ENCODE measurements at places on chromosomes 2 and 18.

- DNase-seq: no peak
Observed at GRCh38 chr2:109604597-109604996, 9.2 kb downstream of the SEPTIN10 start.

DNA sequence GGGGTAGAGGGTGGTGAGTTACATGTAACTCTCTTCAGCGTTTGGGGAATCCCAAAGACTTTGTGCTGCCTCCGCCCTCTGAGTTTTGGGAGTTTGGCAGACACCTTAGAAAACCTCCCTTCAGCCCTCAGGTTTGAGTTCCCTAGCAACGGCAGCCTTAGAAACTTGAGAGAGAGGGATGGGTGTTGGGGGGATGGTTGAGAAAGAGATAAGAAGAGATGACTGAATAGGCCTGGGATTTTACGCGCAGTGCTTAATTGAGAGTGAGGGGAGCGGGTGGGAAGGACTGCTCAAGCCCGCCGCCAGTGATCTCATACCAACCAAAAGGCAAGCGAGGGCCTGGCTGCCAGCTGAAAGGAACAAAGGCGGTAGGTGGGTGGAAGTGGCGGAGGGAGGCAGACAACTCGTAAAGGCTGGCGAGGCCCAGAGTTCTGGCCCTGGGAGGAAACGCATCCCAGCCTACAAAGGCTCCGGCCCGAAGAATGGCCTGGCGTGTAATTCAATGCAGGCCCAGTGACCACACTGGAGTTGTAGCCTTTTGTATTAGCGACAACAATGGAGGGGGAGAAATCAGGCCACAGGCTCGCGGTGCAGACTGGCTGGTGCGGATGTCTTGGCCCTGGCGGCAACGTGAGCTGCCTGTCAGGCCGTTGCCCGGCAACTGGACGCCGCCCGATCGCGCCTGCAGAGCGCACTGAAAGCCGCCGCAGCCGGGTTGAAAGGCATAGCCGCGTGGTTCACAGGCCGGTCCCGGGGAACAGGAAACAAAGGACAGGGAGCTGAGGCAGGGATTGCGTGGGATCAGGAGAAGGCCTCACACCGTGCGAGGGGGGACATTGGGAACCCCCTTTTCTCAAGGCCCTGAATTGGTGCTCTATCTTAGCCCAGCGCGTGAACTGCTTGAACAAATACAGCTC is 39.9 kb upstream of the DARS1 start:
- DNase-seq: no peak

- DNase-seq: no peak
Observed at GRCh38 chr2:72032481-72033041, 115.1 kb downstream of the CYP26B1 start.

DNA sequence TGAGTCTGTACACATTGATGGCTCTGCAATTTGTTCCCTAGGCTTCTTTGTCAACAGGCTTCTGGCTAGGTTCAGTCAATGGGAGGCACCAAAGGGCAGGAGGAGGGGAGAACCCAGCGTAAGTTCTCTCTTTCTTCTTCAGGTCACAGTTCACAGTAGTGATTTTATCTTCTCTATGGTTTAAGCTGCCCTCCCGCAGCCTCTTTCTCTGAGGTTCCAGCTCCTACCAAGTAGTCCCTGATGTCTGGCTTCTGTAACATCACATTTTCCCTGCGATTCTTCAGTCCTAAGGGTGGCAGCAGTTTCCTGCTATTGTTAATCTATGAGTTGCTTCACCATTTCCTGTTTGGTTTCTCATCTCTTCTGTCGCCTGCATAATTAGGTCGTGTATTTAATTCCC is 107.4 kb downstream of the CPO start:
- no peak for DNase-seq

DNA sequence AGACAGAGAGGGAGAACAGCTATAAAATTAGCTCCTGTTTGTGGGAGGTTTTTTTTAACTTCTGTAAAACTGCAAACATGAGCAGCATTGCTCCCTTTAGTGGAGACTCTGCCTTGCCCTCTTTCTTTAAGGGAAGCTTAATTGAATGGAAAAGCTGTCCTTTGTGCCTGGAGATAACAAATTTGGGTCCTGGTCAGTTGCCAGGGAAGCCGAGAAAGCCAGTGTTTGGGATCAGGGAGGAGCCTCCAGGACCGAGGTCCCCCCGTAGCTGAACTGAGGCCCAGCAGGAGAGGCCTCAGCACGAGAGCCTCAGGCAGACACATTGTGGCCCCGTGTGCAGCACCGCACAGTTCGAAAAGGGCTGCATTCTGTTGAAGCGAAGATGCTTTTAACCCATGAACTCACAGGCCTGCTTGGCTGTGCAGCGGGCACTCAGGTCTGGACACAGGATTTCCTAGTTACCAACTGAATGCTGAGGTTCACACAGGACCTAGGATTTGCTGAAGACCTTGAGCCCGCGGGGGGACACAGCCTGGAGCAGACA is 369.7 kb downstream of the DCDC2C start:
- no peak for DNase-seq

DNA sequence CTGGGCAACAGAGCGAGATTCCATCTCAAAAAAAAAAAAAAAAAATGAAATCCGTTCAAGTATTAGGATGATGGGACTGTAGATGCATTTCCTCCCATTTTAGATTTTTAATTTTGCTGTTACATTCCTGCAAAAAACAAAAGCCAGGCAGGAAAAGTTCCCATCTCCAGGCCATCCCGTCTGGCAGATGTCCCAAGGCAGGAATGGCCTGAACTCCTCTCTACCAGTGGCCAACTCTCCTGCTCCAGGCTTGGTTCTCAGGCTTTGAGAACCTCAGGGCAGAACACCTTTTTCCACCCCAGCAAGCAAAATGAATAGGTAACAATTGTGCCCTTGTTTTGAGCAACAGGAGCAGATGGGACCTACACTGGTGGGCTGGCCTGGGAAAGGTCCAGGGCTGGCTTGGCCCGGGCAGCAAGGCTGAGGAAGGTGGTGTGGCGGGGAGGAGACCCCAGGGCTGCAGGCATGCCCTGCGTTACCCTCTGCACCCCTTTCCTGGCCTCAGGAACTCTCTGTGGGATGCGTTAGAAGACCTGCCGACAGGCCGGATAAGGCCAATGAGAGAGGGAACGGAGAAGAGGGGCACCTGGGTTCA is 86.0 kb downstream of the FAM210A start:
- no peak for DNase-seq

GRCh38 chr2:135817951-135818350 is 19.0 kb downstream of the LCT start:
- no peak for DNase-seq

GRCh38 chr2:138670734-138671133 is 109.5 kb downstream of the NXPH2 start:
- no peak for DNase-seq

GRCh38 chr2:161980976-161981375 is 93.0 kb downstream of the DPP4 start:
- DNase-seq: no peak

DNA sequence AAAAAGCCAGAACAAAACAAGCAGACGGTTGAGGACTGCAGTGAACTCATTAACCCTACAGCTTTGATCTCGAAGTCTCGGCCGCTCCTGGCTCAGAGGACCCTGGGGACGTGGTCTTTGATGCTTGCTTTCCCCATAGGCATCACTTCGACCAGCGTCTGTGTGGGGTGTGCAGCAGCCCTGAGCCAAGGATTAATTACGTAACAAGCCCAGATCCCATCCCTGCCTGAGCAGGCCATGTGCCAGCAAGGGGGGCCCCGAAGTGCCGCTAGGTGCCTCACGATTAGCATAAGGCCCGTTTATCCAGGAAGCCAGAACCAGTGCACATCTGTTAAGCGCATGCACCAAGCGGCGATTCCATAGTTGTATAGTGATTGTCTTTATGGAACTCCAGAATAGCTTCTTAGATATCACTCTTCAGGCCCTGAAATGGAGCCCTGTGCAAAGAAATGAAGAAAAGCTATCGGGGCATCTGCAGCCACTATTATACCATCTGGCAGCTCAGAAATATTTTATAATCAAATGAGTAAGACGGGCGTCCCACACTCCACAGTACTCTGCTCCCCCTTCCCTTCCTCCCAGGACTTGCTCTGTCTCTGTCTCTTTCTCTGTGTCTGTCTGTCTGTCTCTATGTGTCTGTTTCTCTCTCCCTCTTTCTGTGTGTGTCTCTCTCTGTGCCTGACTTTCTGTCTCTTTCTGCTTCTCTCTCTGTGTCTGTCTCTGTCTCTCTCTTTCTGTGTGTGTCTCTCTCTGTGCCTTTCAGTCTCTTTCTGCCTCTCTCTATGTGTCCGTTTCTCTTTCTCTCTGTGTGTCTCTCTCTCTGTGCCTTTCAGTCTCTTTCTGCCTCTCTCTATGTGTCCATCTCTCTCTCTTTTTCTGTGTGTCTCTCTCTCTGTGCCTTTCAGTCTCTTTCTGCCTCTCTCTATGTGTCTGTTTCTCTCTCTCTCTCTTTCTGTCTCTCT is 41.7 kb downstream of the HPCAL1 start:
- no peak for DNase-seq

DNA sequence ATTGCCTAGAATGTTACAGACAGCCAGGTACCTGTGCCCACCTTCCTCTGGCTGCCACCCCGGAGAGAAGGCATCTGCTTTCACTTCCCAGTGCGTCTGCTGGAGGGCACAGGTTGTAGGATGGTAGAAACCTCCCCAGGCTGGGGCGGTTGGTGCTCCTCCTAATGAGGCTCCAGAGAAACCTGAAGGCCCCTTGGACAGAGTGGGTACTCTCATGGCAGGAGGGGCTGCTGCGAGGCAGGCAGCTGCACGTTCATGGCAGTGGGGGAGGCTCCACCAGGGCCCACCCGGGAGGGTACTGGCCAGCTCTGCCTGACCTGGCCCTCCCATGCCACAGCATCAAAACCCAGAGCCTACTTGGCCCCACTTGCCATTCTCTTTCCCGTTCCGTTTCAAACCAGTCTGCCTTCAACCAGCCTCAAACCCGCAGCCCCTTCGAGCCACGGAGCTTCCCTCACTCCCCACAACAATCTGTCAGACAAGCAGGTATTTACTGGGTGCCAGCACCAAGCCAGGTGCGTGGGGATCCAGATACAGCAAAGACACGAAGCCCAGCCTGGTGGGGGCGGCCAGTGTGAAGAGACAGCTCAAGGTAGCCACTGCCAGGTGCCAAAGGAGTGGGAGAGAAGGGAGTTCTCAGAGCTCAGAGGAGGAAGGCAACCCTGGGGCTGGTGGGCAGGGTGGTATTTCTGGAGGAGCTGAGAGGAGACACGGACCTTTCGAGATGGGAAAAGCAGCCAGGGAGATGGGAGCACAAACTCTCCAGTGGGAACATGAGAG is 229.6 kb downstream of the LOXHD1 start:
- DNase-seq: no peak

All from activated CD8-positive, alpha-beta memory T cell treated with anti-CD3 and anti-CD28 coated beads for 48 hours (primary cell).